ENCODE measurements at places on chromosomes 4 and X. TPM values are rescaled to one million over a fixed set of nuclear protein-coding genes. Genes with fewer than 3 reads are reported as not detected.

RBMXL3 gene
- total RNA-seq, result not detected

TMEM144 gene
- 58.2 TPM for total RNA-seq

FREM3 gene
- not detected for total RNA-seq

DCX gene
- not detected for total RNA-seq

PPEF2 gene
- not detected for total RNA-seq

PAGE5 gene
- not detected for total RNA-seq

MAGEA3 gene
- not detected for total RNA-seq

SAT1 gene
- 1,304 TPM for total RNA-seq

SSX2B gene
- not detected for total RNA-seq

ESX1 gene
- not detected for total RNA-seq

HPGDS gene
- total RNA-seq, result not detected

PPP2R2C gene
- not detected for total RNA-seq

AMTN gene
- total RNA-seq, result not detected

FAM47A gene
- total RNA-seq, result not detected

DMRTC1 gene
- not detected for total RNA-seq

SMIM43 gene
- 0.18 TPM for total RNA-seq

DDX60 gene
- total RNA-seq, result 43.5 TPM

RHOH gene
- total RNA-seq, result 1.3 TPM

XAGE2 gene
- not detected for total RNA-seq

RBM46 gene
- not detected for total RNA-seq

KIAA1210 gene
- not detected for total RNA-seq

MAGEA4 gene
- not detected for total RNA-seq

FGFR3 gene
- total RNA-seq, result 23.5 TPM

FAM9C gene
- 0.18 TPM for total RNA-seq

KLKB1 gene
- 0.58 TPM for total RNA-seq

ZFP92 gene
- total RNA-seq, result 0.92 TPM

TGIF2LX gene
- total RNA-seq, result not detected

CENPVL2 gene
- total RNA-seq, result not detected

HDX gene
- total RNA-seq, result 5.7 TPM
